HT1080 (cell line): ENCODE measurements at places on chromosomes 6 and 20. TPM values are rescaled to one million over a fixed set of nuclear protein-coding genes. Genes with fewer than 3 reads are reported as not detected.

The DOK5 gene
- total RNA-seq = 0.31 TPM in 1 of 2 replicates, not detected in the other

The BPIFA1 gene
- not detected in 2 replicates for total RNA-seq

The CD109 gene
- 19.0 and 22.7 TPM in 2 replicates for total RNA-seq

- DNase-seq = no peak
Observed at GRCh38 chr6:36142971-36143838, 12.9 kb downstream of the MAPK13 start.

DNA sequence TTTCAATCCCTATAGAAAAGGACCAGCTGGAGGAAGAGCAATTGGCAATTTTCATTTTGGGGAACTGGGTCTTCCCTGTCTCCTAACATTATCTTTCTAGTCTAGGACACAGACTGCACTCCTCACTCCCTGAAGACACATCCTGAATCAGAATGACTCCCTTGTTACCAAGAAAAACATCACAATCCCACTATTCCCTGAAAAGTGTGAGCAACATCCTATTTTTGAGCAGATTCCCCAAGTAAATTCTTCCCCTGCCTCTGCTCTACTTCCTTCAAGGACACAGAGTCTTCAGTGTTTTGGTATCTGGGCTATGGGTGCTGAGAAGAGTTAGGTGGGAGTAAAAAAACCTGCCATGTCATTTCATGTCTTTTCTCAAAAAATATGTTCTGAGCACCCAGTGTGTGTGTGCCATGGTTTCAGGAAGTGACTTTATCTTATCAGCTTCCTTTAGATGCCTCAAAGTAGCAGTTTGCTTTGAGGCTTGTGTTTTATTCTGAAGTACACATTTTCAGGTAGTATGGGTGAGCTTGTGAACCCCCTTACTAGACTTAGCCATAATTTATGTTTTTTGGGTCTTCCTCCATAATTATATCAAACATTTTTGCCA is 12.4 kb downstream of the LAMA4 start:
- DNase-seq = no peak

GRCh38 chr6:115914098-115914497 is 146.6 kb downstream of the FRK start:
- DNase-seq = no peak

DNA sequence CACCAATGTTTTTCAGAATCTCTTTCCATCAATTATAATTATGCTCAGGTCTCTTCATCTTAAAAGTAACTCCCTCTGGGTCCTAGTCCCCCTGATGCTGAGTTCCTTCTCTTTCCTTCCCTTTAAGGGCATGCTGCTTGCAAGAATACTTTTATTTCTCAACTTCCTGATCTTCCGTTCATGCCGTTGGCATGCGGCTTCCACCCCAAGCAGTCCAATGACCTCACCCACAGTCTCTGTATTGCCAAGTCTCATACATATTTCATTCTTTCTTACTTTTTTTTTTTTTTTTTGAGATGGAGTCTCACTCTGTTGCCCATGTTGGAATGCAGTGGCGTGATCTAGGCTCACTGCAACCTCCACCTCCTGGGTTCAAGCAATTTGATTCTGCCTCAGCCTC is 83.5 kb downstream of the NDUFAF5 start:
- peak; percentile 74 for DNase-seq

DNA sequence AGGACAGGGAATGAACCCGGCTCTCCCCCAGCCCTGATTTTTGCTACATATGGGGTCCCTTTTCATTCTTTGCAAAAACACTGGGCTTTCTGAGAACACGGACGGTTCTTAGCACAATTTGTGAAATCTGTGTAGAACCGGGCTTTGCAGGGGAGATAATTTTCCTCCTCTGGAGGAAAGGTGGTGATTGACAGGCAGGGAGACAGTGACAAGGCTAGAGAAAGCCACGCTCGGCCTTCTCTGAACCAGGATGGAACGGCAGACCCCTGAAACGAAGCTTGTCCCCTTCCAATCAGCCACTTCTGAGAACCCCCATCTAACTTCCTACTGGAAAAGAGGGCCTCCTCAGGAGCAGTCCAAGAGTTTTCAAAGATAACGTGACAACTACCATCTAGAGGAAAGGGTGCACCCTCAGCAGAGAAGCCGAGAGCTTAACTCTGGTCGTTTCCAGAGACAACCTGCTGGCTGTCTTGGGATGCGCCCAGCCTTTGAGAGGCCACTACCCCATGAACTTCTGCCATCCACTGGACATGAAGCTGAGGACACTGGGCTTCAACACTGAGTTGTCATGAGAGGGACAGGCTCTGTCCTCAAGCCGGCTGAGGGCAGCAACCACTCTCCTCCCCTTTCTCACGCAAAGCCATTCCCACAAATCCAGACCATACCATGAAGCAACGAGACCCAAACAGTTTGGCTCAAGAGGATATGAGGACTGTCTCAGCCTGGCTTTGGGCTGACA is 28.8 kb upstream of the ZBP1 start:
- DNase-seq = no peak
